NCI-H187 (cell line): ENCODE measurements at places on chromosomes 12 and 14.

GRCh38 chr12:13950502-13950901 is 30.9 kb downstream of the GRIN2B start:
- no peak for DNase-seq

- no peak for DNase-seq
These were observed 243.5 kb upstream of the CAND1 start for GRCh38 chr12:67025543-67026114.

DNA sequence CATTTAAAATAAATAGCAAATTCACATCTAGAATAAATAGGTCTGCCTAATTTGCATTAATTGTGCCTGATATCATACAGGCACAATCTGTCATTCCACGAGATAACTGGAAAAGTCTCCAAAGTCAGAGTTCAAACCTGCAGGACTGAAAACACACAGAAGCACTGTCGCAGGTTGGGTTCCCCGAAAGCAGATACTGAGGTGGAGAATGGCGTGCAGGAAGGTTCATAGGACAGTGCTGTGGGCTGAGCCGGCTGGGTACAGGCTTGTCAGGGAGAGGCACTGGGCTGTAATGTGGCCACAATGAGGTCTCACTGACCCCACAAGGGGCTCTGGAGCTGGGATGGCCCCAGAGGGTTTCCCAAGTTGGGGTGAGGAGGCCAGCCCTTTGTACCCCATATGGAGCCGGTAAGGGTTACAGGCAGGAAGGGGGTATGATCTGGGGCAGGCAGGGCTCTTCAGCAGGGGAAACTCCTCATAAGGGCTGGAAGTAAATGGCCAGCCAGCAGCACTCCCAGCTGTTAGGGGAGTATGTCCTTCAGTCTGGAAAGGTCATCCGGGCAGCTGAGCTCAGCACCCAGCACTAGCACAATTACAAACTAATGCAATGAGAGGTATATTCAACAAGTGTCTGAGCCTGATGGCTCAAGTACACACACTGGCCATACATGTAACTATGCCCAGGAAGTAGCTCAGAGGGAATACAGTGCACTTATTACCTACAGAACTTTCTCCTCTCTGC is 68.5 kb downstream of the NT5DC3 start:
- no peak for DNase-seq

- DNase-seq, result no peak
These were observed 45.4 kb downstream of the RPH3A start for GRCh38 chr12:112836736-112837628.

DNA sequence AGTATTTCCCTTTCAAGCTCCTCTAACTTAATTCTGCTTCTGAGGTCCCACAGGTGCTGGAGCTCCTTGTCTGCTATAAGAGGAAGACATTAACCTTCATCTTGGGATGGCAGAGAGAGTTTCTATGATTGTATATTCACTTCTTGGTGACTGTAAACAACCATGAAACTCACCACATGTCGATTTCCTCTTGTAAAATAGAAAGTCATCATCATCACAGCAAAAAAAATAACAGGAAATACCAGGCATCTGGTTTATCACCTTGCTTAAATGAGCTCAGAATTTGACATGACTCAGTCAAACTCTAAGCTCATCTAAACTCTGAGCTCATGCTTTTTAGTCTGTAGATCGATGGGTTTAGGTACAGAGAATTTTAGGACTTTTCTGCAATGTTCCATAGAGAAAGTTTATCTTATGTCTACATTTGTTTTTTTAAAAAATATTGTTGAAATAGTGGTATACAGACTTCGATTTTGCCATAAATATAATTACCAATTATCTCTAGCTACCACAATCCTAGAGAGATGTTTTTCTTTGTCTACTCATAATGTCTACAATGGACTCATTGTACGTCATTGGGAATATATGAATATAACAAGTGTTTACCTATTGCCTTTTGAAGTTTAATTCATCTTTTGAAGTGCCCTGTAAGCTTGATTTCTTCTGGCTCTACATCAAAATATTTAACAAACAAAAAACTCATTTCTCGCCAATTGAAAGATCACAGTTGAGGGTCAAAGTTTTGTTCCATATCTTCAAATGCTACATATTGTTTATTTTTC is 58.4 kb downstream of the IGF1 start:
- DNase-seq, result no peak

GRCh38 chr12:106141452-106141851 is 2.7 kb upstream of the NUAK1 start:
- no peak for DNase-seq

DNA sequence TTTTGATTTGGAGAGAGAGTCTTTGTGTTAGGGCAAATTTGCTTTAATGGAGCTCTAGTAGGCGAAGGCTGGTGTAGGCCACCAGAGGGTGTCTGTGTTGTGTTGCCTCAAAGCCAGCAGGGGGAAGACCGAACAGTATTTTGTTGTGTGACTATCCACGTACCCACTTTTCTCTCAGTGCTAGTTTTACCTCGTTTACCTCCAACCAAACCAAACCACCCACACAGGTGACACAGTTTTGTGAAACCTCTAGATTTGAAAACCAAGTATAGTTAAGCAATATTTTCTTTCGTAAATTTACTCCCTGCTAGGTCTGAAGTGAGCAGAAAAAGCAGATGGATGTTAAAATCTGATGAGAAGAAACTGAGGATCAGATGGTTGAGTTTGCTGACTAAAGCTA is 36.3 kb upstream of the NPFF start:
- DNase-seq, result no peak

DNA sequence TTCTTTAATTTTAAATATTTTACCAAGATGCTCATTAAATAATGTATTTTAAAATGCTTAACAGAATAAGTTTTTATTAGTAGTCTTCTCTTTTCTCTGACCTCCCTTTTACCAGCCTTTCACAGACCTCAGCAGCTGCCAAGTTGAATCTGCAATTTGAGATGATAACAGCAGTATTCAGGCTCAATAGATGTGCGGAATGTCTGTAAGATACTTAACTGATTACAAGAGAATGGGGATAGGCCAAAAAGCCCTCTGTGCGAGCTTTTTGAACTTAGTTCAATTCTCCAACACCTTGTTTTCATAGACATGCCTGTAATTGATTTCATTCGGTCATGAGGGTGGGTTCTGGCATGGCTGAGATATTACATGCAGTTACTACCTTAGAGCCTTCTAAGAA is 277.2 kb downstream of the TMTC2 start:
- DNase-seq, result no peak

DNA sequence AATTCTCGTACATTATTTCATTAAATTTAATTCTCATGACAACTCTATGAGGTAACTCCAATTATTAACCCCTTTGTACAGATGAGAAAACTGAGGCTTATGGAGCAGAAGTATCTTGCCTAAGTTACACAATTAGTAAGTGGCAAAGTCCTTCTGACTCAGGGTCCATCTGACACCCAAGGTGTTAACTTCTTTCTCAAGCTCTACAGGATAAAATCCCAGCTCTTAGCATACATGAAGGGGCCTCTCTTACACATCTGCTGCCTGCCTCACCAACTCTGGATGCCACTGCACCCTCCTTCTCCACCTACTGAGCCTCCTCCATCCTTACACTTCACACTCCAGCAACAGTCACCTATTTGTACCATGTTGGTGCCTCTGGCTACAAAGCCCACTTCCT is 4.3 kb upstream of the KRT72 start:
- DNase-seq, result no peak

DNA sequence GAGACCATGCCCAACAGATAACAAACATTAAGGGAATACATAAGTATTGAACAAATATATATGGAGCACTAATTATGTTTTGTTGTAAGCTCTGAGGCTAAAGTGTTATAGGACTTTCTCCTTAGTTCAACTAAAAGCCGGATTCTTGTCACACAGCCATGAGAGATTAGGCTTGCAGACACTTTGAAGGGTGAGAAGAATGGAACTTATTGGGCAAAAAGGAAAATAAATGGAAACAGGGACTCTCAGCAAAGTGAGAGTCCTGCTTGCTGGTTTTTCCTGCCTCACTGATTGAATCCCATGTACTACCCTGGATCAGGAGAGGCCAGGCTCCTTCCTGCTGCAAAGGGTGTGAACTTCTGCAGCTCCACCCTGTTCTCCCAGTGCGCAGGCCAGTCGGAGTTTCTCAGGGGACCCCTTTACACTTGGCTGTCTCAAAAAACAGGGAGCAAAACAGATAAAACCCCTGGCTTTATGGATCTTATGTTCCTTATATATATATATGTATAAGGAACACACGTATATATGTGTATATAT is 77.1 kb upstream of the FUT8 start:
- DNase-seq, result no peak
